ENCODE measurements at places on chromosomes 16 and 17.

GRCh38 chr16:12901204-12901596 is 198 bp upstream of the SHISA9 start:
- no peak for DNase-seq

- no peak for DNase-seq
These were observed 79.1 kb upstream of the C16orf82 start for GRCh38 chr16:26987597-26988010.

- no peak for DNase-seq
These were observed 5.1 kb downstream of the MMD start for GRCh38 chr17:55416470-55417052.

DNA sequence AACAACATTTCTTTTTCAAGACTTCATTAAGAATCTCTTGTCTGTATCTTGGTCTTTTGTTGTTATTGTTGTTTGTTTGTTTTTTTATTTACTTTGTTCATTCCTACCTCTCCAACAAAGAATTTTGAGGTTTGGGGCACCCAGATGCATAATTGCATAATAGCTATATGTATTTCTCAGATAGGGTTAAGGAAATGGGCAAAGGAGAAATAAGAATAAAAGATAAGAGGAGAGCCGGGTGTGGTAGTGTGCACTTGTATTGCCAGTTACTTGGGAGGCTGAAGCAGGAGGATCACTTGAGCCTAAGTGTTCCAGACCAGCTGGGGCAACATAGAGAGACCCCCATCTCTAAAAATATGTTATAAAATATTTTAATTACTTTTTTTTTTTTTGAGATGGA is 30.5 kb downstream of the CDH1 start:
- no peak for DNase-seq

DNA sequence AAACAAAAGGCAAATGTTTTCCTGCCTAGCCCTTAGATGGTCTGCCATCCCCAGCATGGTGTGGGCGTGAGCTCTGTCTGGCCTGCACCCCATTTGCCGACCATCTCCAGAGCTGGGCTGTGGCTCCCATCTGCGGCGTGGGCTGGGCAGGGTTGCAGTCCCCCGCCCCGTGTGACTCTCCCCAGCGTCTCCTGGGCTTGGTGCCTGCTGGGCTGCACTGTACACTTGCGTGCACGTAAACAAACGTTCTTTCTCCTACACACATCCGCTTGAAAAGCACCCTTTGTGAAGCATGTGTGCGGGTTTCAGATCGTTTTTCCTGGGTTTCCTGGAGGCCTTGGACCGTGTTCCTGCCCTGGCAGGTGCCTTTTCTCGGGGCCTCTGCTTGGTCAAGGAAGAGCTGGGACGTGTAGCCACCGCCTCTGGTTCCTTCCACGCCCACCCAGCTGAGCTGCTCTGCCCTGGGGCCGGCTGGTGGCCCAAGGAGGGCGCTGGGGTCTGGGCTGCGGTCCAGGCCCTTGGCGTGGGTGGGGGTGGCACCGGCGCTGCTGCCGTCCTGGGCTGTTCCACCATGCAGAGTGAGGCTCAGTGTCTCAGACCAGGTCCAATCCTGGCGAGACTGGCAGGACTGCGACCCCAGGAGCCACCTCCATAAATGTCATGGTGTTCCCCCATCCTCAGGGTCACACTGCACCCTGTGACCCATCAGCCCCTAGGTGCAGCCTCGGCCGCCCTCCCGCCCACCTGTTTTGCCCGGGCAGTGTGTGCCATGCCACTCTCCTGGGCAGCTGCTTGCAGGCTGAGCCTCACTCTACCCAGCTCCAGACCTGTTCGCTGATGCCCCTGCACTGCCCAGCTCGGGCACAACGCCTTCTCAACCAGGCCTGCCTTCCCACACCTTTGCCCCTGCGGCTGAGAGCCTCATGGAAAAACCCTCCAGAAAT is 9.9 kb upstream of the BAIAP3 start:
- no peak for DNase-seq

GRCh38 chr17:80611816-80612215 is 67.2 kb downstream of the RPTOR start:
- no peak for DNase-seq

GRCh38 chr16:51390877-51391276 is 239.8 kb upstream of the SALL1 start:
- DNase-seq, result no peak

GRCh38 chr16:81553080-81553813 is 108.6 kb downstream of the CMIP start:
- no peak for DNase-seq

- DNase-seq, result peak; percentile 51
These were observed 173.6 kb downstream of the IRF8 start for GRCh38 chr16:86072328-86073102.

DNA sequence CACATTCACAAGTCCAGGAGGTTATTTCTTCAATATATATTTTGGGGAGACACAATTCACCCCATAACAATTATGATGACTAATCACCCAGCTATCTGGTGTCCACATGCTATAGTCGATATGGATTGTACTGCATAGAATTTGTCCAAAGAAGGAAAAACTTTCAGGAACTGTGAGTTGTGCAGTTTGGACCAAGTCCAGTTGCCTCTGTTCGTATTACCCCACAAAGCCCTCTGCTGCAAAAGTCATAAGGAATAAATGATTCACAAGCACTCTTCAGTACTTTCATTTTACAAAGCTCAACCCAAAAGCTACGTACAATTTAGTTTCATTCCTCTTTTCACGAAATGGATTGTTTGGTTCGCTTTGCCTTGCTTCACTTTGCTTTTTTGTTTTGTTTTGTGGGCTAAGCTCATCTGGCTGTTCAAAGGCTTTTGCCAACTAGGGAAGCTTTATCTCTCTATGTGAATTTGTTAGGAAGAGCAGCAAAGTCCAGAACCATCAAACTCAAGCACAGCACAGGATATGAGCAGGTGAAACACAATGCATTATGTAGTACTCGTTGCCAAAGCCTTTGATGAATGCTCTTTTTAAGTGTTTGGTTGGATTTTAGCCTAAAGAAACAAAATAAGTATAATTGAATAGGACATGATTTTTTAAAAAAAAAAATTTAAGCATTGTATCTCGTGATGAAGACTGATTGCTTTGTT is 98.6 kb downstream of the ZNF18 start:
- DNase-seq, result no peak

DNA sequence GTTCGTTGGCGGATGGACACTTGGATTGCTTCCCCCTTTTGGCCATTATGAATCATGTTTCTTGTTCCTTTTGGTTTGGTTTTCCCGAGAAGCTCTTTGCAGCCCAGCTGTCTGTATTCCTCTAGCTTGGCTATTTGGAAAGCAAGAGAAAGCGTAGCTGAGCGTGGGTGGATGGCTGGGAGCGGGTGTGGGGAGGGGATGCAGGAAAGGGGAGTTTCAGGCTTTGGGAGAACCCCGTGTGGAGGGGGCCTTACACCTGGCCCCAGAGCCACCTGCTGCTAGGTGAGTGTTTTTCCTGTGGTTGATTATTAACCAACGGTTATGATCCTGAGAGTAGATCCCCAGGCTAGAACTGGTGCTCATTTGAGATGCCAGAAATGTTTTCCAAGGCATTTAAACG is 103.7 kb downstream of the RAP1GAP2 start:
- DNase-seq, result peak; percentile 45

GRCh38 chr17:60165223-60165622 is 15.4 kb downstream of the CA4 start:
- DNase-seq, result no peak

GRCh38 chr16:85383836-85384832 is 229.0 kb upstream of the GSE1 start:
- DNase-seq, result no peak

GRCh38 chr16:51328733-51329132 is 177.7 kb upstream of the SALL1 start:
- no peak for DNase-seq

DNA sequence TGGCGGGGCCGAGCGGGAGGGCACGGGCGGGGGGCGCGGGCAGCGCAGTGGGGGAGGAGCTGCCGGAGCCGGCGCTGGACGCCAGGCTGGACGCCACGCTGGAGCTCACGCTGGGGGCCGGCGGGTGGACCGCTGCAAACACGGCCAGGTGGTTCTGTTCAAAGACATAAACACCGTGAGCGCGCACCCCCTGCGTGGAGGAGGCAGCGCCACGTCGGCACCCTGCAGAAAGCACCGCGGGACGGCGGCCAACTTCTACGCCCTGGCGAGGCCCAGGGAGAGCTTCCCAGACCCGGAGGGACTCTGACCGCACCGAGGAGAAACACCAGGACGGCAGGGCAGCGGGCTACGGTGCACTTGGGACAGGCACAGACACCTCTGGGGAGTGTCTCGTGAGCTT is 29.3 kb downstream of the UNKL start:
- DNase-seq, result no peak

- DNase-seq, result no peak
These were observed 37.2 kb downstream of the CDK5R1 start for GRCh38 chr17:32523827-32524552.

GRCh38 chr17:36650096-36650775 is 48.9 kb downstream of the MRM1 start:
- DNase-seq, result no peak

DNA sequence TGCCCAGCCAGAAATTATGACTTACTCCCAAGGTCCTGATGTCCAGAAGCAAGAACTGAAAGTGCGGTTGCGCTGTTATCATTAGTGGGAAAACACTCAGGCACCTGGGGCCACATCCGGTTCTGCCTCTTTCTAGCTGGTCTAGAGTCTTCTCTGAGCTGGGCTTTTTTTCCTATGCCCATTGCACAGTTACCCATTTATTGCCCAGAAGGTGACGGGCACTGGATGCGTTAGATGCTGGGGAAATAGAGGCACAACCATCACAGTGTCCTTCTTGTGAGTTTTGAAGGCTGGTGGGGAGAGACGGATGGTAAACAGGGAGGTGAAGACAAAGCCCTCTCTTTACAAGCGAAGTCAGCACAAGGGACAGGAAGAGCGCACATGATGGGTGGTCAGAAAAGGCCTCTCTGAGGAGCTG is 37.7 kb downstream of the PLCG2 start:
- no peak for DNase-seq

- DNase-seq, result no peak
These were observed 16.6 kb upstream of the CCL8 start for GRCh38 chr17:34302636-34303035.

GRCh38 chr16:27363797-27364196 is 38.2 kb upstream of the IL21R start:
- DNase-seq, result no peak

DNA sequence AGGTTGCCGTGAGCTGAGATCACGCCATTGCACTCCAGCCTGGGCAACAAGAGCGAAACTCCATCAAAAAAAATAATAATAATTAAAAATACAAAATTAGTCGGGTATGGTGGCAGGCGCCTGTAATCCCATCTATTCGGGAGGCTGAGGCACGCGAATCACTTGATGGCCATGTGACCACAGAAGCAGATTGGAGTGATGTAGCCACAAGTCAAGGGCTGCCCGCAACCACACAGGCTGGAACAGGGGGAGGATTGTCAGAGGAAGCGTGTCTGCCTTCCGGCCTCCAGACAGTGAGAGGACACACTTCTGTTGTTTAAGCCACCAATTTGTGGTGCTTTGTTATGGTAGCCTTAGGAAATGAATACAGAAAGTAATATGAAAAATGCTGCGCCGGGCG is 11.8 kb upstream of the NAGS start:
- no peak for DNase-seq
